ENCODE measurements at places on chromosomes 13 and 19.

GRCh38 chr13:50629497-50629896 is 214.0 kb downstream of the DLEU7 start:
- no peak for DNase-seq

GRCh38 chr13:41701676-41702075 is 244.3 kb downstream of the RGCC start:
- no peak for DNase-seq

- DNase-seq, result no peak
Measured at GRCh38 chr19:22523940-22524339, 101.8 kb upstream of the ZNF98 start.

GRCh38 chr19:3046698-3047495 is 15.4 kb downstream of the TLE5 start:
- DNase-seq, result no peak

DNA sequence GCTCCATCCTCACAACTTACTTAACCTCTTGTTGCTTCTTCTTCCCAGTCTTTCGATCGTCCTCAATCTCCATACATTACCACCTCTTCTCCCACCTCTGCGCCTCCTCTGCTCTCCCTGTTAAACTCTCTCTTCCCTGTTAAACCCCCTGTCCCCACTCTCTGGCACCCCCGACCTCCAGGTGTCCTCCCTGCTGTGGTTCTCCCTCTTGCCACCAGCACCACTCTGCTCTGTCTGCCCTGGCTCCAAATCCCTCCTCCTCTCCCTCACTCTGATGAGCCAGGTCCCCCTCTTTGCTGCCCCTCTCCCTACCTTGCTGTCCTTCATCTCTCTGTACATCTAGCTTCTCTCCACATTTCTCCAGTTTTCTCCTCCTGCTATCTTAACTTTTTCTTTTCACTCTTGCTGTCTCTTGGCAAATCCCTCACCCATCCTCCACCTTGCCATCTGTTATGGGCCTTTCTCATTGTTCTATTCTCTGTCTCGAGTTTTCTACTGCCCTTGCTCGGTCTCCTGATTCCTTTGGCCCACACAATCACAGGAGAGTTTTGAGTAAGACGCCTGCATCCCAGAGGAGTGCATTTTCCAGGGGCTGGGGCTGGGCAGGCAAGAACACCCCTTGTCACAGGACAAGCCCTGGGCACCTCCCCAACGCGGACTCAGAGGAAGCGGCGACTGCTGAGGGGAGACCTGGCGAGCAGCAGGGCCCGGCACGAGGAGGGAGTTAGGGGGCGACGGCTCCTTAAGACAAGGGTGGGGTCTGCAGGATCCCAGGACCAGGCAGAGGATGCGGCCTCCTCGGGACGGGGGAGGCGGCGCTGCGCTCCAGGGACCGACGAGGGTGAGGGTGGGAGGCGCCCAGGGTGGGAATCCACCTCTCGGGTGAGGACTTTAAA is 21.4 kb upstream of the ERVV-1 start:
- DNase-seq, result no peak

GRCh38 chr13:114106991-114107685 is 25.3 kb downstream of the RASA3 start:
- DNase-seq, result no peak

DNA sequence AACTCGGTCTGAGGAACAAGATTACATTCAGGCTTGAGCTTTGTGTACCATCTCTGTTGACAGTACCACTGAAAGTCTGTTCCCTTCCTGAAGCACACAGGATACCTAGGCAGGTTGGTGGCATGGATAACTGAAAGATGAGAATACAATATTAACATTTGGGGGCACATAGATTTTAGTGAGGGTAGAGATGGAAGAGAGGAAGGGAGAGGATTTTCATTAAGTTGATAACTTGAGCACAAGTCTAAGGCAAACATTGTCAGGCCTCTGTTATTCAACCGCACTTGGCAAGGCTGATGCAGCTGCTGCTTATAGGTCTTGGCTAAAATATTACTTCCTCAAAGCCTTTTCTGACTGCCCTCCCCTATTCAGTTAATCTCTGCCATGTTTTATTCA is 10.9 kb downstream of the MIR17HG start:
- peak; percentile 31 for DNase-seq

DNA sequence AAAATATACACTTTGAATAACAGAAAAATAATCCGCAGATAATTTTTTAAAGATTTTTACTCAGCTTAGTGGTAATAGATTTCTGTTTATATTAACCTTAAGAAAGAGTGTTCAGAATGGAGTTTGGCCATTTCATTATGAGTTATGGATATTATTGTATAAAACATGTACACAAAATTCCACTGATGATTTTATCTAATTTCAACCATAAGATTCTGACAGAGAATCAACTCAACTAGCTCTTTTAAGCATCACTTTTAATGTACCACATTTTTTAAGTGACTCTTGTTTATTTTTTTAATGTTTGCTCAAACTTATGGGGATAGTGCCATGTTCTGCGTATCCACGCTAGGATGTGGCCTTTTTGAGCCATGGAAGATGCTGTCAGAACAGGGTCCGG is 75.7 kb downstream of the COL4A2 start:
- DNase-seq, result no peak

- no peak for DNase-seq
Measured at GRCh38 chr19:1302533-1303239, 17.0 kb downstream of the EFNA2 start.

GRCh38 chr13:81394640-81395039 is 1053.7 kb upstream of the SPRY2 start:
- DNase-seq, result no peak

GRCh38 chr13:103067751-103068555 is 1.7 kb upstream of the SLC10A2 start:
- DNase-seq, result no peak
